ENCODE measurements at places on chromosomes 7 and 10.

- DNase-seq: no peak
Measured at GRCh38 chr10:124254490-124254889, 161.1 kb upstream of the CHST15 start.

- DNase-seq: no peak
Measured at GRCh38 chr10:75682649-75683557, 251.5 kb downstream of the LRMDA start.

DNA sequence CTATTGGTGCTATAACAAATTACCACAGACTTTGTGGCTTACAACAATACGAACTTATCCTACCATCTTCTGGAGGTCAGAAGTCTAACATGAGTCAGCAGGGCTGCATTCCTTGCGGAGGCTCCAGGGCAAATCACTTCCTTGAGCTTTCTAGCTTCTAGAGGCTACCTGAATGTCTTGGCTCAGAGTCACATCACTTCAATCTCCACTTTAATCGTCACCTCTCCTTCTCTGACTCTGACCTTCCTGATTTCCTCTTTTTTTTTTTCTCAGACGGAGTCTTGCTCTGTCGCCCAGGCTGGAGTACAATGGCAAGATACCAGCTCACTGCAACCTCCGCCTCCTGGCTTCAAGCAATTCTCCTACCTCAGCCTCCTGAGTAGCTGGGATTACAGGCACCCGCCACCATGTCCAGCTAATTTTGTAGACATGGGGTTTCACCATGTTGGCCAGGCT lies 44.6 kb upstream of the ANAPC16 start:
- DNase-seq: no peak

DNA sequence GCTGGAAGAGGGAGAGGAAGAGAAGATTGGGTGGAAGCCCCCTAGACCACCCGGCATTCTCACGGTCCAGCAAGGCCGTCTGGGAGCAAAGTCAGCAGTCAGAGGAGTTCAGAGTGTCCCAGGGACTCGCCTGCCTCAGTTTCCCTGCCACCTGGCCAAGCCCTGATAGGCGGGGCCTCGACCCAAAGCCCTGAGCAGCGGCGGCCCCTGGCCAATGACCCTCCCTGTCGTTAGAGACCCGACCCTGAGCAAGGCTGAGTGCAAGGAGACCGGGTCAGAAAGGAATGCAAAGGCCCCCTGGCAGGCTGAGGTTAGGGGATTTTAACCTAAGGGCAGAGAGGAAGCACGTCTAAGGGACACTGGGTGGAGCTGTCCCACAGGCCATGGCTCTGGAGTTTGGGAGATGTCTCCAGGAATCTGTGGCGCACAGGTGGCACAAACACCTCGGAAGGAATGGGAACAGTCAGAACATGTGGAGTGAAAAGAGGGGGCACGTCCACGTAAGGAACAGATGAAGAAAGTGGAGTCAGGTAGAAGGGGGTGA lies 196.8 kb upstream of the PDE1C start:
- no peak for DNase-seq

DNA sequence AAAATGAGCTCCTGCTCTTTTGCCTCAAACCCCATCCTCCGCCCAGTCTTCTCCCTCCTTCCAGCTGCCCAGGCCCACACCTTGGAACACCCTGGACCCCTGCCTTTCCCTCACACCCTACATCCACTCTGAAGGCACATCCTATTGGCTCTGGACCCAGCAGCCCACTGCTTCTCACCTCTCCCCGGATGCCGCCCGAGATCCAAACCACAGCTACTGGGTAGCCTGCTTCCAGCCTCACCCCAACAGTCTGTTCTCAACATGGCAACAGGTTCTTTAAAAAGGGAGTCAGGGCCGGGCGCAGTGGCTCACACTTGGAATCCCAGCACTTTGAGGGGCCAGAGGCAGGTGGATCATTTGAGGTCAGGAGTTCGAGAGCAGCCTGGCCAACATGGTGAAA lies 9.5 kb upstream of the SMARCD3 start:
- no peak for DNase-seq

- DNase-seq: no peak
Measured at GRCh38 chr10:8168836-8169235, 114.3 kb downstream of the GATA3 start.

DNA sequence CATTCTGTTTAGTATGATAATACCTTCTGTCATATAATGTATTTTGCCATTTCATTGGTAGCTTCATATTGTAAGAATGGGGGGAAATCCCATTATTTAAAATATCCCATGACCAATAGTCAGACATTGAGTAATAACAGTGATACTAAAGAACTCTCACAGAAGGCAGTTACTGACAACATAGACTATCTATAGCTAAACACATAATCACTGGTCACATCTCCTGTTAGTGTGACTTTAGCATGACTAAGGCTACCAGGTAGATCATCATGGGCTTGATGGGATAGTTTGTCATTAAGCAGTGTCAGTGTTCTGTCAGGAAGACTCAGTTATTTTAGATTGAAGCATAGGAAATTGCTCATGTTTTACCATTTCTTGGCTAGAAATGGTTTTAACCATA lies 16.4 kb downstream of the OPN1SW start:
- DNase-seq: no peak

DNA sequence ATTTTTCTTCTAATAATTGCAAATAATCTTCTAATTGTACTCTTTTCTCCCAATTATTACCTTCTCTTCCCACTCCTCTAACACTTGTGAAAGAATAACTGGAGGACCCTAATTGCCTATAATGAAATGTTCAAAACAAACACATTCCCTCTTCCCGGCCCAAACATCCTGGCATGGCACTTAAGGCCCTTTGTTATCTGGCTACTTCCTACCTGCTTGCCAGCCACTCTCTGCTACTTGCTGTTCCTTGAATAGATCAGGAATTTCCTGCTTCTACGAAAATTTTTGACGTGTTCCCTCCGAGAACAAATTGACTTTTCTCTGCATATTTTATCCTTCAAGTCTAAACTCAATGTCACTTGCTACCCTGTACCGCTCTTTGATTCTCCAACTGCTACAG lies 56.1 kb upstream of the NOBOX start:
- no peak for DNase-seq

GRCh38 chr7:41599760-41600159 lies 103.1 kb downstream of the INHBA start:
- no peak for DNase-seq

GRCh38 chr10:60185421-60185820 lies 204.3 kb downstream of the ANK3 start:
- DNase-seq: no peak

- no peak for DNase-seq
Measured at GRCh38 chr7:144723301-144723700, 112.6 kb downstream of the TPK1 start.

DNA sequence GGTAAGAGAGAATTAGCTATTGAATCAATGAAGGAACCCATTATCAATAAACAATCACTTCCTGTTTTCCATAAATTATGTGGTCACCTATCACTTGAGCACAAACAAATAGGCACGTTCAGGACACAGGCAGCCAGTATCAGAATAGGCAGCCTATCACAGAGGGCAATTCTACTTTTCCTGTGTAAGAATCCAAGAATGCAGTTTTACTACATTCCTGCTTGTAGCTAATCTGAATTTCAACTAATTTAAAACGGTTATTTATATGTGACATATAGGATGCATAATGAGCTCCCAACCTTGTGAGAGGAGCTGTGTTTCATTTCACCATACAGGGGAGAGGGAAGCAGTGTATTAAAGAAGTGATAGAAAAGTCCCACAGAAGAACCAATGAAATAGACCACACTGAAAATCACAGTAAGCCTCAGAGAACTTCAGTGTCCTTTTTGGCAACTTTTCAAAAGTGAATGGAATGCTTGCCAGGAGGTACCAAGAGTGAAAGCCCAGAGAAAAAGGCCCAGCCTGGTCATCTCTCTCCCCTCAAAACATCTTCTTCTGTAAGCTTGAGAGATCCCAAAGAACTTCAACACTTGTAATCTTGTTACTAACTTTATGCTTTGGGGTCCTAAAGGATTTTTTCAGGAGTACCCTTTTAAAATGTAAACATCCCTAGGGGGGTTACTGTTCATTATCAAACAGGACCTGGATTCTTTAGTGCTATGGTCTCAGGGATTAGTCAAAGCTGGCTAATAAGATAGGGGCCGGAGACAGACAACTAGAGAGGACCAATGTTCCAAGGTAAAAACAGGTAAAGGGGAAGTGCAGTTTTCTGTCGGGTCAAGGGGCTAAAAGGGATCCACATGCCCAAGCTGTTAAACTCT lies 1.3 kb downstream of the IMMP2L start:
- DNase-seq: no peak

DNA sequence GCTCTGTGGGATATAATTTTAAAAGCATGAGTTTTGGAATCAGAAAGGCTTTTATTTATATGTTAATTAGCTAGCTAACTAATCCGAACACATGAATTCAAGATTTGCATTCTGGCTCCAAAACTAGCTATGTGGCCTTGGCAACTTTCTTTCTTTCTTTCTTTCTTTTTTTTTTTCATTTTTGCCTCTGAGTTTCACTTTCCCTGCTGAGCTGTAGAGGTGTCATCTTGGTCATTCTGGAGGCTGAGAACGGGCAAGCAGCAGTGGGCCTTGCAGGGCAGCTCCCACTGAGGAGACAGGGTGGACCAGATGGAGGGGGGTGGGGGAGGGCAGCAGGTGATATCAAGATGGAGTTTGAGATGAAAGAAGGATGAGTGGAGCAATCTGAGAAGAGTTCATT lies 24.8 kb upstream of the SFMBT2 start:
- DNase-seq: no peak

DNA sequence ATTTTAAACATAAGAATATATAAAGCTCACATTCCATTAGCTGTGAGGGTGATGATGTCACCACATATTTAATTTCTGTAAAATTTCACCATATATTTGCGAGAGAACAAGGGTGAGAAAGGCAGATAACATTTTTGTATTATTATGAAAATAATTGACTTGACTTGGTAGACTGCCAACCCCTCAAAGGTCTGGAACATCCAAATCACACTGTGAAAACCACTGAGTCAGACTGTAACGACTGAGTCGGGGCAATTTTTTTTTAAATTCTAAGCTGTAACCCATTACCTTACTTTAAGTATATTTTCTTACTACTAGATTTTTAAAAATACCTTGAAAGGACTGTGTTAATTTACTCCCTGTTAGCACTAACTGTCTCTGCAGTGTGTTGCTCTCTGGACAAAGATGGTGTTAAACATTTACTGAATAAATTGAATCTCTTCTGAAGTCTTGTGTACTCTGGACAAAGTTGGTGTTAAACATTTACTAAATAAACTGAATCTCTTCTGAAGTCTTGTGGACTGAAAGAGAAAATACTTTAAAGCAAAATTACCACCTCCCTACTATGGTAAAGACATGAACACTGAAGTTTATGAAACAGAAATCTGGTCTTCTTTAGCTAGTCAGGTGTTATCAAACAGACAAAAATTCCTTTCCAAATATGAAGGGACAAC lies 14.1 kb downstream of the PDZD8 start:
- DNase-seq: no peak

DNA sequence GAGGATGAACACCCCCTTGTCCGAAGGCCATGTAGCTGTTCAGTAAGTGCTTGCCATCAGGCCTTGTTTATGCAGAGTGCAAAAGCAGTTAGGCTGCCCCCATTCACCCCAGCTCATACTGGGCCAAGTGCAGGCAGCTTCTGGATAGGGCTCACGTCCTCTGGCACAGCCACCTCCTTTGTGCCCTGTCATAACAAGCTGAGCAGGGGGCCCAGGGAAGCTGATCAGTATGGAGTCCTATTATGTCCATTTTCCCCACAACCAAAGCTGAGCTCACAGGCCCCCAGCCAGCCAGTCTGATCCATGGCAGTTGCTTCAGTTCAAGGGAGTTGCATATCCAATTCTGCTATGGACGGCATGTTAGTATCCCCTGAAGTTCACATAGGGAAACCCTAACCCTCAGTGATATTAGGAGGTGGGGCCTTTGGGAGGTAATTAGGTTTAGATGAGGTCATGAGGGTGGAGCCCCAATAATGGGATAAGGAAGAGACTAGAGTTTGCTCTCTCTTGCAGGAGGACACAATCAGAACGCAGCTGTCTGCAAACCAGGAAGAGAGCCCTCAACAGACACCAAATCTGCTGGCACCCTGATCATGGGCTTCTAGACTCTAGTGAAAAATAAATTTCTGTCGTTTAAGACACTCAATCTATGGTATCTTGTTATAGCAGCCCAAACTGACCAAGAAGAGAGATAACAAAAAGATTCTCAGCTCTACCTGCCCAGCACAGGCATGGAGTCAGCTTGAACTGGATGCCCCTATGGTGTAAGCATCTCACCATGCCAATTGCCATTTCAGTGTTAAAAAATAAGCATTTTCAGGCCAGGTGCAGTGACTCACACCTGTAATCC lies 155.9 kb downstream of the FGFR2 start:
- DNase-seq: peak; percentile 62

GRCh38 chr10:80167471-80168161 lies 35.1 kb downstream of the PLAC9 start:
- DNase-seq: no peak

DNA sequence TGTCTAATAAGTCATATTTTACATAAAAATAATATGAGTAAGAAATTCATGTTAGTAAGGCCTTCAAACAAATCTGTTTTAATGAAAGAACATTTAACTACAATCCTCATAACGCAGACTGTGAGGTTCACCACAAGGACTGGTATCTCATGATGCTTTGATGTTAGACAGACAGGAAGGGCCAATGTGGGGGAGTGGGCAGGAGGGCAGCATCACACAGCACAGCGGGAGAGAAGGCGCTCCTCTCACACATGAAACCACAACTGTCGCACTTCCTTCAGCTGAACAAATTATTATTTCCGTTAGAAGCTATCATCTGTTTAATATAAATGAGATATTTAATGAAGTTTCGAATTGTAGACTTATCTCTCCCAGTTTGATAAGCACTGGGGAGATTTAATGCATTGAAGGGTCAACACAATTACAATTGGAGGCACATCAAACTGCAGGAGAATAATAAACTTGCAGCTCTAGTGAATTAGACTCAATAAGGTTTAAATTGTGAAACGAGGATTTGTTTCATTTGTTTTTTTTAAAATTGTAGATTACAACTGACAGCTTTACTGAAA lies 466.1 kb downstream of the PARD3 start:
- no peak for DNase-seq

DNA sequence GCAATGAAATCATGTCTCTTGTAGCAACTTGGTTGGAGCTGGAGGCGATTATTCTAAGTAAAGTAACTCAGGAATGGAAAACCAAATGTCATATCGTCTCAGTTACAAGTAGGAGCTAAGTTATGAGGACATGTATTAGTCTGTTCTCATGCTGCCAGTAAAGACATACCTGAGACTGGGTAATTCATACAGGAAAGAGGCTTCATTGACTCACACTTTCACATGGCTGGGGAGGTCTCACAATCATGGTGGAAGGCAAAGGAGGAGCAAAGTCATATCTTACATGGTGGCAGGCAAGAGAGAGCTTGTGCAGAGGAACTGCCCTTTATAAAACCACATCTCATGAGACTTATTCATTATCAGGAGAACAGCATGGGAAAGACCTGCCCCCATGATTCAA lies 370.1 kb upstream of the PRKCQ start:
- no peak for DNase-seq

- DNase-seq: no peak
Measured at GRCh38 chr7:4071370-4072058, 610.6 kb upstream of the FOXK1 start.

- DNase-seq: no peak
Measured at GRCh38 chr7:150942001-150942590, 36.0 kb downstream of the KCNH2 start.
